ENCODE measurements at places on chromosomes 4 and X. TPM values are rescaled to one million over a fixed set of nuclear protein-coding genes. Genes with fewer than 3 reads are reported as not detected.

Gene FAM9A
- total RNA-seq: not detected

Gene F8A1
- total RNA-seq: 52.0 TPM

Gene FANCB
- 7.8 TPM for total RNA-seq

Gene GPC3
- 1.0 TPM for total RNA-seq

Gene TMPRSS11F
- total RNA-seq: not detected

Gene STK26
- 53.3 TPM for total RNA-seq

Measured in activated naive CD4-positive, alpha-beta T cell treated with anti-CD3 and anti-CD28 coated beads, Interleukin-2, amount 10 ng/mL, durations not matched to agents 5 hours and 36 hours (primary cell).